Stimulated activated CD4-positive, alpha-beta T cell treated with anti-CD3 and anti-CD28 coated beads, Interleukin-2, amount 100 ng/mL, for 48 hours (primary cell): ENCODE measurements at places on chromosomes 5 and 9.

- no peak for DNase-seq
These were observed 71.4 kb downstream of the RAPGEF6 start for GRCh38 chr5:131563434-131564228.

DNA sequence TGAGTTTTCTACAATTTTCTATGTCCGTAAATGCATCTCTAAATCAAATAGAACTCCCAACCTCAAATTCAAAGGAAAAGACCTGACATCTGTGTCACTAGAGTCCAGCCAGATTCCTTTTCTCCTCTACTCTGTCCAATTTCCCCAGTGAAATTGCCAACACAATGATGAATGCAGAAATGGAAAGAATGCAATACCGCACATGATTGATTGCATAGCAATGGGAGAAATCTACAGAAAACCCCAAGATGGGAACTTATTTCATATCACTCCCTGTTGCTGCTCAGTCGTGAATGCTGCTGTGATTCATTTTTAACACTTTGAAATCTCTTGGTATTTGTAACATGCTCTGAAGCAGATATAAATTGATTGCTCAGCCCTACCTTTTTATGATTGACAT, 355.1 kb upstream of the TUSC1 start:
- no peak for DNase-seq

- no peak for DNase-seq
These were observed 55.5 kb downstream of the TENT4A start for GRCh38 chr5:6768590-6769230.

DNA sequence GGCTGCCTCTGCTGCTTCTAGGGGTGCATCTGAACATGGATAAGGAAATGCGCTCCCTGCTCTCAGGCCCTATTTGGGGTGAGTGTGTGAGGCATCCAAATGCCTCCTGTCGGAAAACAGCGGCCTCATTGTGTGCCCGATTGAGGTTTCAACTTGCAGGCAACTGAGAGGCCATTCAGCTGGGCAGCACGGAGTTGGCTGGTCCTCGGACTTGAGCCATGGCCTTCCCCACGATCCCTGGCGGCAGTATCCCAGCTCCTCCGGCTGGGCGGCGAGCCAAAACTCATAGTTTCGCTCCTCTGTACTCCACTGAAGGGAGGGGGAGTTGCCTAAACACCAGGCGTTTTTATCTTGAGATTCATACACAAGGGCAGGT, 597.3 kb upstream of the SGCD start:
- no peak for DNase-seq
